NCI-H82 (cell line): ENCODE measurements at places on chromosomes 5 and 9.

DNA sequence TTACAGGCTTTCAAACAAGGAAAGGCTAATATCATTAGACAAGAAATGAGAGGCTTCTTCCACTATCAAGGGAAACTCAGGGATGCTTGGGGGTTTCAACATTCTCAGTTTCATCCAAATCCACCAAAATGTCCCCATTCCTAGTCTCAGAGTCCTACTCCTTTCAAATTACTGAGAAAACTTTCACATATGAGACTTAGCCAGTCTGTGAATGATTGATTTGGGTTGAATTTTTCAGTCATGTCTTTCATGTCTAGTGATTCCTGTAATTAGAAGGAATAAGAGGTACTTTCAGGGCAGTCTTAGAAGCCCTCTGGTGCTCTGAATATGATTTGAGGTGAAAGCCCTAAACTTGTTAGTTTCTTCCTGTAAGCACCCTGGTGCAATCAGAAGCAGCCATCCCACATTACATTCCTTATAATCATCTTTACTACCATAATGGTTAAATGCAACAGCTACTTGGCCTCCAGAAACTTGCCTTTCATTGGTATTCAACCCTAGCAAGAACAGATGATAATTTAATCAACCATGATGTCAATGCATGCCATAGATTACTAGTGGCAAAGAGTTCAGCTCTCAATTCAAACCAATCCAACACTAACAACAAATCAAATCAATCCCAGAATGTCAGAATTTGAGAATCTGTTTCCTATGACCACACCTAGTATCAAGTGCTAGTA lies 50.7 kb upstream of the RIC1 start:
- no peak for DNase-seq

DNA sequence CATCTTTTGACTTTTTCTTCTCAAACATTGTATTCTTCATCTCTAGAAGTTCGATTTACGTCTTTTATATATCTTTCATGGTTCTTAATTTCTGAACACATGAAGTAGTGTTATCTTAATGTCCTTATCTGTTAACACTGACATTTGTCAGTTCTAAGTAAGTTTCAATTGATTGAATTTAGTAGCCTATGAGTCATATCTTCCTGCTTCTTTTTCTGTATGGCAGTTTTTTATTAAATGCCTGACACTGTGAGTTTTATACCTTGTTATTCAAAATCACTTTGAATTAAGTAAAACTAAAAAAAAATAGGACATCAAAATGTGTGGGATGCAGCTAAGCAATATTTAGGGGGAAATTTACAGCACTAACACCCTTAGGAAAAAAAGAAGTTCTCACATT lies 707.0 kb upstream of the ACO1 start:
- no peak for DNase-seq

DNA sequence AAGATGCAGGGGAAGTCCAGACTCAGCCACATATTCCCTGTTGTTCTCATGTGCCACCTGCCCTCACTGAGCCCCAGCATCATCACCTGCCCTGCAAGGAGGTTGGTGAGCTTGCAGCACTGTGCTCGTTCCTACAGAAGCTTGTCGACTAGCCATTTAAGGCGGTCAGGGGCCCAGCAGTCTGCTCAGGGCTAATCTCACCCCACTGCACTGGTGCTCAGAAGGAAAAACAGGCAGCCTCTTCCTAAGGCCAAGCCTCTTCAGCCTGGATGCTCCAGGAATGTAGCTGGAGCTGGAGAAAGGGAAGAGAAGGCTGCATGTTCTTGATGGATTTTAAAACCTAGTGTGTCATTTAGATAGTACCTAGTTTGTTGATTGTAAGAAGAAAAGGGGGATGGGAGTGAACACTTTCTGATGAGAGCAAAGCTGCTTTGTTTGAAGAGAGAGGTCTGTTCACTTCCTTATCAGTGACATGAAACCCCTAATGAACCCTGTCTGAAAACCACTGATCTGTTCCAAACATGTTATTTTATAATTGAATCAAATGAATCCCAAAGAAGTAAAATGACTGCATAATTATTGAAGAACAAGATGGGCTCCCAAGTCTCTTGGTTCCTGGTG lies 10.6 kb upstream of the ASPN start:
- DNase-seq = peak; percentile 32

GRCh38 chr5:68932830-68933434 lies 160.9 kb upstream of the SLC30A5 start:
- DNase-seq = peak; percentile 19

- no peak for DNase-seq
These were observed 105.3 kb upstream of the RETREG1 start for GRCh38 chr5:16722097-16722495.

- peak; percentile 72 for DNase-seq
These were observed 142.5 kb upstream of the LRRTM2 start for GRCh38 chr5:139017624-139018023.

GRCh38 chr5:142119051-142119625 lies 10.6 kb downstream of the NDFIP1 start:
- DNase-seq = no peak

GRCh38 chr5:97182571-97183099 lies 412 bp downstream of the RIOK2 start:
- DNase-seq = peak; percentile 33

GRCh38 chr5:150404941-150405816 lies 7.5 kb downstream of the CD74 start:
- DNase-seq = peak; percentile 6

GRCh38 chr5:127997201-127997704 lies 86.3 kb upstream of the SLC12A2 start:
- no peak for DNase-seq

- no peak for DNase-seq
These were observed 506.0 kb upstream of the CDH10 start for GRCh38 chr5:25150819-25151218.

- peak; percentile 45 for DNase-seq
These were observed 200.1 kb downstream of the EPB41L4A start for GRCh38 chr5:112219000-112219399.

GRCh38 chr5:150227606-150228273 lies 37.9 kb downstream of the SLC6A7 start:
- DNase-seq = no peak

DNA sequence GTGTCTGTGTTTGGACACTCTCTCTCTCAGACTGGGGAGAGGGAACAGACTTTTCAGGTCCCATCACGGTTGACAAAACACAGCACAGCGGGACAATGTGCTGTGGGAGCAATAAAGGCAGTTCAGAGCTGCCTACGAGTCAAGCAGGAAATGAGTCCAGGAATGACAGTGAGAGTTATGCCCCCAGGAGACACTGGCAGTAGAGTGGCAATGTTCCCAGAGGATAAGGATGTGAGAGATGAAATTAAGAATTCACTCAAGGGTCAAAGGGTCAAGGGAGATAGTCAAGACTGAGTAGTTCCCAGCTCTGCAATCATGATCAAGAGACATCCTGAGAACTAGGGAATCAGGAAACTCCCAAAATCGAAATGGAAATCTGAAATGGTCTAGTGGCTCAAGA lies 156.1 kb downstream of the LURAP1L start:
- DNase-seq = no peak

GRCh38 chr9:109107402-109108240 lies 12.1 kb downstream of the TMEM245 start:
- no peak for DNase-seq

DNA sequence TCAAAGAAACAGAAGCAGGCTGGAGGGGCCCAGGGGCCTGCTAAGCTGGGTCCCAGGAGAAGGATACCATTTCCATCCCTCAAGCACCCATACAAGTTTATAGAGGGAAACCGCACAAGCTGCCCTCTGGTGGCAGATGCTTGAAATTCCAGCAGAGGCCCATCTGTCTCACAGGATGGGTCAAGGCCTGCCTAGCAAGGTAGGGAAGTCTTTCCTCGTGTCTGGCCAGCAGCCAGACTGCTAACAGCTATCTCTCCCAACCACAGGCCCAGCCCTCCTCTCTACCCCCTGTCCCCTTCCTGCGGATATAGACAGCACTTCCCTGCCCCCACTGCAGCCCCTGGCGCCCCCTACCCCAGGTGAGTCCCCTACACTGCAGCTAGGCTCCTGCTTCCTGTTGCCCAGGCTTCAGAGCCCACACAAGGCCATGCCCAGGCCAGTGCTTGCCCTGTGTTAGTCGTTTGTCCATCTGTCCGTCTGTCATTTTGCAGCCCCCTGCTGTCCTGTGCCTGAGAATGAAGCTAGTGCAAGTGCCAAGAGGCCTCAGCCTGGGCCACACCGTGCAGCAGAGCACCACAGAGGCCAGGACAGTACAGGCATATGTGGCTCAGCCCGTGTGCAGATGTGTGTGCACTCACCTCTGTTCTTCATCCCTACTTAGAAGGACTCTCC lies 26.2 kb downstream of the TCF7 start:
- DNase-seq = peak; percentile 82

DNA sequence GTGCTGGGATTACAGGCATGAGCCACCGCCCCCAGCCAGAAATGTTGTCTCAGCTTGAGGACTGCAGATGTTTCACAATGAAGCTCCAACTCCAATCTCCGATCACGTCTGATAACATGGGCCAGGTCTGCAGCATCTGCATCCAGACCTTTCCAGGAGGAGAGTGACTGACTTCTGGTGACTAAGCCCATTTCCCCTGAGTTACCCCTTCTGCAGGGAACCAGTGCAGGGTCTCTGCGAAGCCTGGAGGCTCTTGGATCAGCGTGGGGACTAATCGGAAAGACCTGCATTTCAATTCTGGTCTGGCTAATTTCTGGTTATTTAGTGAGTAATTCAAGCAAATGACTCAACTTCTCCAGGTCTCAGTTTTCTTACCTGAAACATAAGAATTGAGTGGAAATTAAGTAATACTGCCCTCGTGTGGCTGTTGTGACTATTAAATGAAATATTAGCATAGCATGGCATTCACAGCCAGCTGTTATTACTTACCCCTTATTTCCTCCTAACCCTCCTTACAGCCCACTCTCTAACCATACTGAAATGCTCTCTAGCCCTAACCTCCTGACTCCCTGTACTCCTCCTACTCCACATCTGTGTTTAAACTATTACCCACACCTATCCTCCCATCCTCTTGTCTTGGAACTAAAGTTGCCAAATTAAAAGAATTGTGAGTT lies 2.2 kb upstream of the GNPDA1 start:
- DNase-seq = peak; percentile 79

DNA sequence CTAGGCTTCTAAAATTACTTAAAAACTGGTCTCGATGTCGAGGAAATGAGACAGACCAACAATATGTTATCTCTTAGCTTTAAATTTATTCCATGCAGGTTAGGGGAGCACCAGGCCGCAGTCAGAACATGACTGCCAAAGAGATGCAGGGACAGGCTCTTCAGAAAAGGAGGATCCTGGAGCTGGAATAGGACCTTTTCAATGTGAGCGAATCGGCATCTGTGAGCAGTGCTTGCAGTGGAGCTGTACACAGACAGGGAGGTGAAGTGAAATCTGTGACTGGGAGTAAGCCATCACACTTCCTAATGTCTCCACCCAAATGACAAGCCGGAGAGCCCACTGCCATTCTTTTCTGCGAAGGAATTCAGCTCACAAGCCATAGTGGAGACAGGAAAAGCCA lies 78.2 kb downstream of the EFNA5 start:
- no peak for DNase-seq

- peak; percentile 85 for DNase-seq
These were observed 64.0 kb downstream of the RETREG1 start for GRCh38 chr5:16552666-16553343.

- no peak for DNase-seq
These were observed 206.0 kb upstream of the DMRTA1 start for GRCh38 chr9:22240619-22241018.

DNA sequence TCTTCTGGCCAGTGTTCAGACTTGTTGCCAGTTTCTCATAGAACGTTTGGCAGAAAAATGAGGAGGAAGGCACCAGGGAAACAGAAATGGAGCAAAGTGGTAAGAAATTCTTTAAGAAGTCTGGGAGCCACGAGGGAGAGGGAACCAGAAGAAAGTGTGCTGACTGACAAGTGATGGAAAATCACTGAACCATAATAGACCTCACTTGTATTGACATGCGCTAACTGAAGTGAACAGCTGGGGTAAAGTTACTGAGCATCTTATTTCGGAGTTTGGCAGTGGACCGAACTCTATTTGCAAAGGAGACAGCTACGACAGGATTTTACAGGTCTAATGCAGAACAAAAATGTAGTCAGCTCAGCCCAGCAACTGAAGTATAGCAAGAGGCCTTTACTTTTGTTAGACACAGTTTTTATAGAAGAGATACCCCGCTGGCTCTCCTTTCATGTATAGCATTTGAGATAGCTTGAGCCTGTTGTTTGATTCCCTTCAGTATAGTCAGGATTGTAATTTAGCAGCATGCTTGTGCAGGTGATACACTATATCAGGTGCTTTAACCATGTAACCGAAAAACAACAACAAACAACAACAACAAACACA lies 53.6 kb downstream of the HMHB1 start:
- peak; percentile 32 for DNase-seq

- peak; percentile 4 for DNase-seq
These were observed 383.5 kb downstream of the GLIS3 start for GRCh38 chr9:3916411-3916810.

- DNase-seq = peak; percentile 43
These were observed 21.1 kb upstream of the FER start for GRCh38 chr5:108726446-108727235.

- DNase-seq = peak; percentile 79
These were observed 2206.6 kb downstream of the MAT2B start for GRCh38 chr5:165712011-165712410.

GRCh38 chr9:107983762-107984161 lies 494.2 kb upstream of the KLF4 start:
- DNase-seq = no peak

DNA sequence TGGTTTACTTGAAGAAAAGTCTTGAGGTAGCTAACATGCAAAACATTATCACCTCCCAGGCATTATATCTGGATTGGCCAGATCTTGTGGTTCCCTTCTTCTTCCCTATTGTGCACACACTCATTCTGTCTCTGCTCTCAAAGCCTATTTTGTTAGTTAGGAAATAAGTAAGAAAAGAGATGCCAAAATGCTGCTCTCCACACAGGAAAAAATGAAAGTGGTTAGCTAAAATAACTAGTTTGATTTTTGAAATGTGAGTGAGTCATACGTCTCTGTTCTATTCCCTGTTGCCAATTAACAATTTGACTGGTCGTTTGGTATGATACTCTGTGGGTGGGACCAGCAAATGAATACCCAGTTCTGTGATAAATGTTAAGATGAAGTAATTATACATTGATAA lies 28.1 kb downstream of the LMNB1 start:
- DNase-seq = no peak
